ENCODE measurements at places on chromosomes 6 and 20.

GRCh38 chr6:15628499-15629131 lies 34.2 kb downstream of the DTNBP1 start:
- no peak for DNase-seq

GRCh38 chr6:169778646-169779045 lies 27.2 kb downstream of the ERMARD start:
- DNase-seq, result no peak

- no peak for DNase-seq
Measured at GRCh38 chr20:57126481-57127092, 139.9 kb downstream of the BMP7 start.

DNA sequence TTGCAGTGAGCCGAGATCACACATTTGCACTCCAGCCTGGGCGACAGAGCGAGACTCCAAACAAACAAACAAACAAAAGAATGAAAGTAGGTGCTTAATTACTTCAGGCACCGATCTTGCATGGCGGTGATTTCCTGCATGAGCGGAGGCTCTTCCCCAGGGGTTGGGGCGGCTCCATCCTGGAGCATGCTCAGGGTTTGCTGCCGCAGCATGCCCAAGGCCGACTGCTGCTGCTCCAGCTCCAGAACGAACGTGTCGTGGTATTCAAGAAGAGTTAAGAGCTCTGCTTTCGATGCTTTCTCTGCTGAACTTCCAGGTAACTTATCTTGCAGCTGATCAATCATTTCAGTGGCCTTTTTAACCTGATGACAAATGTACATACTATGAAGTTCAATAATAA lies 313.8 kb downstream of the SYNE1 start:
- no peak for DNase-seq

DNA sequence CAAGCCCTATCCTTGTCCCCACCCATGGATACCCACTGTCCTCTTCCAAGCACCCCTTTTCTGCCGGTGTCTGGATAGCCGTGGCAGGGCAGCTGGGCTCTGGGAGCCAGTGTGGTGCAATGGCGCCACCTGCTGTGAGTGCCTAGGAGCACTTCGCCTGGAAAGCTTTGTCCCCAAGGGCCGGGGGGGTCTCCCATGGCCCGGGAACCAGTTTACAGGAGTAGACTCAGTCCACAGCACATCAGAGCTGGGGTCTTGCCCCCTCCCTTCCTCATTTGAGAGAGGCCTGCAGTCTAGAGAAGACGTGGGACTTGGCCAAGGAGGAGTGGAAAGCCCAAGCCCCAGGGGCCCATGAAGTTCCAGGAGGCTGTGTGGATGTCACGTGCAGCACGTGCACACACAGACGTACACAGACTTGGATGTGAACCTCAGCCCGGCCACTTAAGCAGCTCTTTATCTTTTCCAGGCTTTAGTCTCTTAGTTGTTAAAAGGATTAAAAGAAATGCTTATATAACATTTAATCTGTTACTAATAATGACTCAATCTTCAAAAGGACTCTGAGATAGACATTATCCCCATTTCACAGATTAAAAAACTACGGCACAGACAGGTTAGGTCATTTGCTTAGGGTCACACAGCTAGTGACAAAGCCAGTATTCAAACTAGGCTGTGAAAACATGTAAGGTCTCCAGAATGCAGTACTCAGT lies 40.9 kb upstream of the CDH22 start:
- DNase-seq, result peak; percentile 82

DNA sequence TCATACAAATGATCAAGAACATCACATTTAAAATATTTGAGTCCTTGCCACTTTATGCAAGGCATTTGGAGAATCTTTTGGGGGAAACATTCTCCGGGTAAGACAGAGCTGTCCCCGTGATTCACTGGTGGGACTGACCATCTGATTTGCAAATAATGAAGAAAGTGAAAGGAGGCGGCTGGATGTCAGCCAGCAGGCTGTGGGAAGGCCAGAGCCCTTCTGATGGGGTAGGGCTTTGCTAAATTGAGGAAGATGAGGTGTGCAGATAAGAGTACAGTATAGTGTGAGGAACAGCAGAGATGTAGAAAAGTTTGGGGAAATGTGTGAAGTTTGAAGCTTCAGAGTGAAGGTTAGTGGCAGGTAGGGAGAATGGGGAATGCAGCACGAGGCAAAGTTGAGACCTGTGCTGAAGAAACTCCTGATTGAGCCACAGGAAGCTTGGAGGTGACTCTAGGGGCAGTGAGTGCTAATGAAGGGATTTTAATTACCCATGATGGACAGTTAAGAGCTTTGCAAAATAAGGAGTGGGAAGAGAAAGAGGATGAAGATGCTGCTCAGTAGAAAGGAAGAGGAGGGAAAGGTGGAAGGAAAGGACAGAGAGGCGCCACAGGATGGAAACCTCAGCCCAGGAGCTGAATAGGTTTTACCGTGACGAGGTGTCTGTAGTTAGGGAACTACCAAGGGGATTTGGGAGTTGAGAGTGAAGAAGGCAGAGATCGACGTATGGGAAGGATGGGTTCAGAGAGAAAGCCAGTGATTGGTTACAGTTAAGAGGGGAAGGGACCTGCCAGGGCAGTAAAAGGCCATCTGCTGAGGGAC lies 68.7 kb downstream of the SNX9 start:
- no peak for DNase-seq

- no peak for DNase-seq
Measured at GRCh38 chr20:11772226-11772730, 145.4 kb upstream of the BTBD3 start.

GRCh38 chr6:149593408-149593807 lies 27.2 kb downstream of the GINM1 start:
- no peak for DNase-seq
